ENCODE measurements at places on chromosomes 5 and 9. TPM values are rescaled to one million over a fixed set of nuclear protein-coding genes. Genes with fewer than 3 reads are reported as not detected.

- DNase-seq: no peak
Observed at GRCh38 chr9:106875529-106875928, 12.6 kb downstream of the ZNF462 start.

The XRCC4 gene
- total RNA-seq: 12.1 TPM

The ANKRD31 gene
- 0.36 TPM for total RNA-seq

DNA sequence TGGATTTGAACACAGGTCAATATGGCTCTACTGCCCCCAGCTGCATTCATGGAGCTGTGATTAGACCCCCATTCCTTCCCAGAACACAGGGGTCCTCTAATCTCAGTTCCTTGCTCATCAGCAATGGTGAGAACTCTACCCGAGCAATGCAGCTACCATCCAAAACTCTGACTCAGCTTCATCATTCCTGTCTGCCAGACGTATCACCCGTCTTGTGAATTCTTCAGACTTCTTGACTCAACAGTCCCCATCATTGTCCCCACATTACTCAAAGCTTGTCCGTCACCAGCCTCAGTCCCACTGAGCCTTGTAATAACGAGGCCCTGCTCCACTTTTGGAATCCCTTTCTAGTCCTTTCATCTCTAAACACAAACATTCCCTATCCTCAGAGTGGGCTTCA lies 36.3 kb upstream of the STX17 start:
- no peak for DNase-seq

DNA sequence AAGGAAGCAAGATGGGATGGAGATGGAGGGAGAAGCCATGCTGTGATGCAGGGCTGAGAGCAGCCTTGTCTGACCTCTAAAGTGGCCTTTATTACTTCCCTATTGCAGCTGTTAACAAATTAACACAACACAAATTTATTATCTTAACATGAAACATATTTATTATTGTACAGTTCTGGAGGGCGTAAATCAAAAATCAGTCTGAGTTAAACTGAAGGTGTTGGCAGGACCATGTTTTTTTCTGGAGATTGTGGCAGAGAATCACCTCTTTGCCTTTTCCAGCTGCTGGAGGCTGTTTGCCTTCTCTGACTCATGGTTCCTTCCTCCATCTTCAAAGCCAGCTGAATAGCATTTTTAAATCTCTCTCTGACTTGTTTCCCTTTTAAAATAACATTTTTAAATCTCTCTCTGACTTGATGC lies 7.2 kb upstream of the MCC start:
- no peak for DNase-seq

DNA sequence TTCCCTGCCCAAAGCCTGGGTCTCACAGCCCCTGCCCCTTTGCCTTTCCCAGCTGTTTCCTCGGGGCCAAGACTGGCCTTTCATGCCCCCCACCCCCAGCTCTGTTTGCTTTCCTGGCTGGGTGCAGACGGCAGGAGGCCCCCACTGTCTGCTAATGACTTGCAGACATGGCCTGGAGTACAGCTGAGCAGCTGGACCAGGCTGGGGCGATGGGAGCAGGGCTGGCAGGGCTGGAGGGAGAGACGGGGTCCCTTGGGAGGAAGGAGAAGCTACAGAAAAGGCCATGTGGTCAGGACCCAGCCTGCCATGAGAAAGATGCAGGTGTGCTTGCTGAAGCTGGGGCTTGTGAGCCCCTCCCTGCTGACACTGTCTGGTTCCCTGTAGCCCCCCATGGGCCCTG lies 28.3 kb upstream of the GFPT2 start:
- DNase-seq: no peak

DNA sequence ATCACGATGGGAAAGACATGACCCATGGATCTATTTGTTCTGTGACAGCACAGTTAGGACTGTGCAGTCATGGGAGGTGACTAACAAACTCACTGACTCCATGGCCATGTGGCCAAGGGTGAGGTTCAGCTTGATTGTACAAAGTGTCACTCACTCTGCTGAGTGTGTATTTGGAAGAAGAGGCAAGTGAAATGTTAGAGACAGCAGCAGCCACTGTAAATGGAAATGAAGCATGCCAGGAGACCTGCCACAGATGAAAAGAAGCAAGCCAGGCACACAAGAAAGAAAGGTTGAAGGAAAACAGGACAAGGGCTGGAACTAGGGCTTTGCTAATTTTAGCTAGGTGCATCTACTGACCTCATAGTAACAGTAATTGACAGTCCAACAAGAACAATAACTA lies 42.7 kb upstream of the PALM2AKAP2 start:
- no peak for DNase-seq
